ENCODE measurements at places on chromosomes 1 and 21.

GRCh38 chr1:97105531-97105930 is 383.9 kb downstream of the PTBP2 start:
- DNase-seq = no peak

DNA sequence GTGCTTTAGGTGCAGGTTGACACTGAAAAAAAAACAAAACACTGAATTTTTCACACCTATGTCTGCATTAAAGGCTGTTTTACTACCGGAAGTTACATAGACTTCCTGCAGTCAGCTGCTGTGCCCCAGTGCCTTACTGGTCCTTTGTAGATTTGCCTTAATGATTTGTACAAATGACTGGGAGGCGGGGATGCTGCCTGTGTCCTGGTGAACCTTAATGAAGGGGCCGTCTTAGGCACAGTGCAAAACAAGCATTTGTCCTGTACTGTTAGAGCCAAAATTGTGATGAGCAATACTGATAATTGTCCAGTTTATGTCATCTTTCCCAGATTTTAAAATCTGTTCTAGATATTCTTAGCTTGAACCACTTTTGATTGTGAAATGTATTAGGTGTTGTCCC is 90.9 kb upstream of the PGD start:
- no peak for DNase-seq

GRCh38 chr1:246508897-246509688 is 2.0 kb upstream of the SMYD3 start:
- DNase-seq = no peak

DNA sequence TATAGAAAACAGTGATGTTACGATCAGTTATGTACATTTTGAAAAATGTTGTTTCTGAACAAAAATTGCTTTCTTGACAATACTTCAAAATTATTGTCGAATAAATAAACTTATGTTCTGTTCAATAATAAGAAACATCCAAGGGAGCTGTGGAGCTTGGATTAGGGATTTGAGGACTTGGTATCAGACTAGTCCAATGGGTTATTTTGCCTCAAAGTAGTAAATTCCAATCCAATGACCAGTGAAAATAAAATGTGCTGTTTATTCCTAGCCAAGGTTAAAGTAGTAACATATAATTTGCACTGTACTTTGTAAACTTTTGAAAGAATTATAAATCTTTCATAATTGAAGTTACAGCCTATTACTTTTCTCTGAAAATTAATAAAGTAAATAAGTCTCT is 79.1 kb upstream of the IVNS1ABP start:
- no peak for DNase-seq

- DNase-seq = no peak
Observed at GRCh38 chr1:14598498-14599182, at the start of gene KAZN. TSS of gene KAZN (plus strand) at chr1:14598685.
